GM23248 (cell line): ENCODE measurements at places on chromosomes 6 and 20. TPM values are rescaled to one million over a fixed set of nuclear protein-coding genes. Genes with fewer than 3 reads are reported as not detected.
A peak's percentile ranks its signal among the peaks of the same experiment; 100 is the strongest.

Gene SIRPA
- 73.5 and 93.3 TPM in 2 replicates for total RNA-seq

Gene ALDH5A1
- total RNA-seq, result 0.86 and 1.1 TPM in 2 replicates

- peak; percentile 81 for DNase-seq
These were observed 144.2 kb downstream of the MYO6 start for GRCh38 chr6:75893058-75893775.

- peak; percentile 73 for DNase-seq
These were observed 126.6 kb downstream of the MTFR2 start for GRCh38 chr6:136123468-136123867.

DNA sequence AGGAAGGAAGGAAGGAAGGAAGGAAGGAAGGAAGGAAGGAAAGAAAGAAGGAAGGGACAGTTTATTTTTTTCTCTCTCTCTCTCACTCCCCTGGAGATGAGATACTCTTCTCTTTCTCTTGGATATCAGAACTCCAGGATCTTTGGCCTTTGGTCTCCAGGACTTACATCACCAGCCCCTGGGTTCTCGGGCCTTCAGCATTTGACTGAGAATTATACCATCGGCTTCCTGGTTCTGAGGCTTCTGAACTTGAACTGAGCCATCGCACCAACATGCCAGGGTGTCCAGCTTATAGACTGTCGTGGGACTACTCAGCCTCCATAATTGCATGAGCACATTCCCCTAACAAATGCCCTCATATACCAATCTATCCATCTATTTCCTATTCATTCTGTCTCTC, 69.4 kb upstream of the NRSN1 start:
- no peak for DNase-seq

- no peak for DNase-seq
These were observed 52.7 kb upstream of the MYB start for GRCh38 chr6:135128268-135128914.
